RPMI7951 (cell line): ENCODE measurements at places on chromosomes 16 and 17.
A peak's percentile ranks its signal among the peaks of the same experiment; 100 is the strongest.

DNA sequence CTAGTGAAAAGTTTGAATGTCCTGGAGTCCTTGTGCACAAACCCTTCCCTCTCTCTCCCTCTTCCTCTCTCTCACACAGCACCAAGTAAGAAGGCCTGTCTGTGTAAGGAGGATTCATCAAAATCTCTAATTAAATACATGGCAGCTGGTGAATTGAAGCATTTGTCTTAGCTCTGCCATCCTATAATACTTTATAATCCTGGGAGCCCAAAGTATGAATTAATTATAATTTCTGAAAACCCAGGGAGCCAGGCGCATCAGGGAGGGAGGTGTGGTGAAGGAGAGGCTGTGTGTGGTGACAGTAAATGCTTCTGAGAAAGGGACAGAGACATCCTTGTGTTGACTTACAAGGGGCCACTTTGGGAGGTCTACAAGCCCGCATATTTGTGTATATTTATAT, 691.4 kb upstream of the EEF2KMT start:
- no peak for DNase-seq

DNA sequence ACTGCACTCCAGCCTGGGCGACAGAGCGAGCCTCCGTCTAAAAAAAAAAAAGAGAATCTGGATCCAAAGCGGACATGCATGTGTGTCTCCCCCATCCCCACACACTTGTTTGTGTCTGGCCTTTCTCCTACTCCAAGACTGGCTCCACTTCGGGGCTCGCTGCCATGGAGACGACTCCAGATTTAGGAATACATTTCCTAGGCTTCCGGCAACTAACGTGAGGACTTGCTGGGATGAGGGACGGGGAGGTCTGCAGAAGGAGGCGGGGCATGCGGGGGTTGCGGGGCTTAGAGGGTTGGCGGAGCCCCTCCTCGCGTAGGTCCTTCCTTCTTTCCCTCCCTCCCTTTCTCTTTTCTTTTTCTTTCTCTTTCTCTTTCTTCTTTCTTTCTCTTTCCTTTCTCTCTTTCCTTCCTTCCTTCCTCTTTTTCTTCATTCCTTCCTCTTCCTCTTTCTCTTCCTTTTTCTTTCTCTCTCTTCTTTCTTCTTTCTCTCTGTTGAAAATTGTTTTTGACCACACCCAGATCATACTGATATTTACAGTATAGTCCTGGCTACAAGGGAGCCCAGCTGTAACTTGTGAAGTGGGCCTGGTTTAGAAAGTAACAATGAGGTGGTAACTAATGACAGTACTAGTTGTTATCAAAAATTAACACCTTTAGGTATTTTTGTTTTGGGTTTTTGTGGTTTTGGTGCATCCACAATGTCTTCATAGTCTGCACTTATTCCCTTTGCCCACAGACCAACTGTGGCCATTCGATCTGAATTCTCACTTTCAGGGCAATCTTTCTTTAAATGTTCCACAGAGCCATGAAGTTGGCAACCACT, 25.2 kb downstream of the MIS12 start:
- no peak for DNase-seq

DNA sequence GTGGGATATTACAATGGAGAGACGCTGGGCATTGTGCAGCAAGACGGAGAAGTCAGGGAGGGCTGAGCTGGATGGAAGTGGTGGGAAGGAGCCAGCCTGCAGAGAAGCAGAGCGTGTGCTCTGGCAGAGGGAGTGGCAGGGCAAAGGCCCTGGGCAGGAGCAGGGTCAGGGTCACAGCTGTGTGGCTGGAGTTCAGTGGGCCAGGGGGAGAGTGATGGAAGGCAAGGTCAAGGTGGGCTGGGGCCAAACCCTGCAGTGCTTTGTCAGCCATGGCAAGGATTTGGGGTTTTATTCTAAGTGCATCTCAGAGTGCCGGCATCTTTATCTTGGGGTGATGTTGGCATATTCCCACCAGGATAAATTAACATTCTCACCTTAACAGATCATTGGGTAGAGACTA, 31.9 kb upstream of the C16orf78 start:
- DNase-seq, result no peak

- DNase-seq, result no peak
These were observed 56.4 kb downstream of the ZNF18 start for GRCh38 chr17:11940904-11941303.

DNA sequence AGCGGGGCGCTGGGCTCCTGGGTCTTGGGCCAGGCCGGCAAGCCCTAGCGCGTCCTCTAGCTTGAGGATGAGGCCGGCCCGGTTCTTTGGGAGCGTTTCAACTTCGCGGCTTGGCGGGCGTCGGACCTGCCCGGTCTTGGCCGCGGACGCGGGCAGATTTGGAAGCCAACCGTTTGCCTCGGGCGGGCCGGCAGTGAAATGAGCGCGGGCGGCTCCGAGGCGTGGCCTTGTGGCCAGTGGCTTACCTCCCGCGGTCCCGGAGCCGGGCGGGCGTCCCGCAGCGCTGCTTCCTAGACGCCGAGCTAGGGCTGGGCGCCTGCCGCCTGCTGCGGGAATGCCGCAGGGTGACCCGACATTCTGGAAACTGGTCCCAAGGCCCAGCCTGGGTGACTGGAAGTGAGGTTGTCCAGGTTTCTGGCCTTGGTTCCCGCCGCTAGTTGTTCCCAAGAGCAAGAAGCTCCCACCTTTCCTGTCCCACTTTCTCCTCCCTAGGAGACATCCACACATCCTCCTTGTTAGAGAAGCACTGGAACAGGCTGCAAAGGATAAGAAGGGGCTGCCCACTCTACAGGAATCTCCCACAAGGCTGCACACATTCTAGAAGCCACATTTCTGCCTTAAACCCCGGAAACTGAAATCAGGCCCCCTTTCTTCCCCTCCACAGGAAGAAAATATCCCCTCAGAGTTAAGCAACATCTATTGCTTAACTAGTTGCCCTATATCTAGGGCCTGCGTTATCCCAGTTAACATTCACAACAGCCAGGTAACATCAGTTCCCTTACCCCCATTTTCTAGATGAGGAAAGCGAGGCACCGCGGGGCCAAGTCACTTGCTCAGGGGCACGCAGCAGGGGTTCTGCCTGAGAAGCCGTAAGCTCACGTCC, 4.5 kb upstream of the CBX8 start:
- DNase-seq, result peak; percentile 55

DNA sequence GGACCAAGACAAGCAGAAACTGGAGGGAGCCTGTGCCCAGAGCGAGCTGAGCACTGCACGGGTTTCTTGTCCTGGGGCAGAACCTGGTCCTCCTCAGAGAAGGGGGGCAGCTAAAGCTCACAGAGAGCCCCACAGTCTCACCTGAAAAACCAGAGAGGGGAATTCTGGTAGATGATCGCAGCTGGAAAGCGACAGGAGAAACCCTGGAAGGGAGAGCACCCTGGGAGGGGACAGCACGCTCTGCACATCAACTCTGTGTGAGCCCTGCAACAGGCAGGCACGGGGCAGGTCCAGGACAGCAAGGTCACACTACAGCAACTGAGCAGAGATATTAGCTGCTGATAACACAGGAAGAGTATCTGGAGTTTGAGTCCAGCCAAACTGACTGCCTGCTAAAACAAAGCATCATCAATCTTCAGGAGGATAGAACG, 18.2 kb downstream of the ZCCHC14 start:
- no peak for DNase-seq

- no peak for DNase-seq
These were observed 83.5 kb downstream of the MARCHF10 start for GRCh38 chr17:62724398-62725146.

DNA sequence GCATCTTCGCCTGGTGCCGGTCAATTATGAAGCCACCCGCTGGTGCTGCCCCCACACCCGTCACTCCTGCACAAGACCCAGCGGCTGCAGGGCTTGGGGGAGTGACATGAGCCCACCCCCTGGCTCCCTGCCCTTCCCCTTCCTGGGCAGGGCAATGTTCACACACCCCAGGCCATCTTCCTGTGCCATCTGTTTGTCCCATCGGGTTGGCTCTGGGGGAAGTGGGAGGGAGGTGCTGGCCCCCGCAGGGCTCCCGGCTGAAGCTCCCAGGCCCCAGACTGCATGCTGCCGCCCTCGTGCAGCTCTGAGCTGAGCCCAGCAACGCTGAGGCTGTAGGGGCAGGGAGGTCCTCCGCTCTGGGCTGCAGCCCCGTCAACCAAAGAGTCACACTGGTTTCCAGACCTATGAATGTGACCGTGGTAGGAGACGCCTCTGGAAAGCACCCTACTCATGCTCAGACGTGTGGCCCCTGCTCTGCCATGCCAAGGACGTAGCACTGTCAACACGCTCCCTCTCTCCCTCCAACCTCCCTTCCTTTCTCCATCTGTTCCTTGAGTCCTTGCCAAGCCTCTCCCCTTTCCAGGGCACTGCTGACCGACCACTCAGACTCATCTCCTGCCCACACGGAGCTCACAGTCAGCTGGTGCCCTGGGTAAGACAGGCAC, 140.4 kb downstream of the ENGASE start:
- DNase-seq, result no peak

DNA sequence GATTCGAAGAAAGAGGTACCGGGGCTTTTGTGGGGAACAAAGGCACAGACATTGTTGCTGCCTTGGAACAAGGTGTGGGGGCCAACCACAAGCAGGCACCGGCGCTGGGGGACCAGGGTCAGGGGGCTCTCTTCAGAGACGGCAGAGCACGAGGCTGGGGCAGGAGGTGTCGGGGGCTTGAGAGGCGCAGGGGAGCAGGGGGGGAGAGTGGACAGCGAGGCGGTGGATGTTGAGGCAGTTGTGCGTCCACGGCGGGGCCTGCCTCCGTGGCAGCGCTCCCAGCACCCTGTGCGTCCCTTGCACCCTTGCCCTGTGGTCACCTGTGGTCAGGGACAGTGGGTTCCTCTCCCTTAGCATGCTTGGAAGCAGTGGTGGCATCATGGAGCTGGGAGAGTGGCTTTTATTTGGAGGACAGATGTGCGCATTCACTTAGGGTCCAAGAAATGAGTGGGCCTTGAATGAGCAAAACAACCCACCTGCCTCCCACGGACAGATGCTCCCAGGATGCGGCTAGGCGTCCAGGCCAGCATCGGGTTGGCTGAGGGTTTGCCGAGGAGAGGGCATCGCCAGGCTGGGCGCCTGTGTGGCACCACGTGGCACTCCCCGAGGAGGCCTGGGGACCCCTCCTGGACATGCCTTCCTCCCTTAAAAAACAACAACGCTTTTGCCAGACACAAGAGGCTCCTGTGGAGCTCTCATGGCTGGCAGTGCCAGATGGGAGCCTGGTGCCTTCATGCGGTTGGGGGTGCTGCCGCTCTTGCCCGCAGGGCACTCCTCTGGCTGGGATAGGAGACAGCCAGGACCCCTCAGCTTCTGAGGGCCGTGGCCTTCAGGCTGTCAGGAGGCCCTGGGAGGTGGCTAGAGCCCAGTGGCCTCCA, 113.0 kb downstream of the BANP start:
- no peak for DNase-seq

DNA sequence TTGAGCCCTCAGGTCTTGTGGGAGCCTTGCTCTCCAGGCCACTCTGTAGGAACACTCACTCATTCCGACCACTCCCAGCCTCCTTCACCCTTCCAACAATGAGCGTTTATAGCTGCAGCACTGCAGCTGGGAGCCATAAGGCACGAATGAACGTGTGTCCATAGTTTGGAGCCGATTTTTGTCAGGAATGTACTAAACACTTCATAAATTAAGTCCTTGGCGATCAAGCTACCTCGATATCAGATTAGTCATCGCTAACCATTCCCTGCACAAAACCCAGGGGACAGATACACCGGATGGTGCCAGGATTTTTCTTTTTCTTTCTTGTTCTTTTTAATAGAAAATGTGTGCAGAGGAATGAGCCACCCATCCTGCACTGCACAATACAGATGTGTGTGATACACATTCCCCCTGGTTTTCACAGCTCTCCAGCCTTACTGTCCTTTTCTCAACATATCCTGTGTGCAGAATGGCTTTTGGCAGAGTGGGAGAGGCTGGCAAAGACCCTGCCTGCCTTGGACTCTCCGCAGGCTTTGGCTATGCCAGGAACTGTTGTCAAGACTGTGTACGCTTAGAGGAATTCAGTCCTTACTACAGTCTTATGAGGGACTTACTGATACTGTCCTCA, 68.4 kb upstream of the ELAC2 start:
- no peak for DNase-seq
